MM.1S (cell line): ENCODE measurements at places on chromosomes 3 and 15.
A peak's percentile ranks its signal among the peaks of the same experiment; 100 is the strongest.

- DNase-seq, result no peak
Measured at GRCh38 chr15:50944672-50945071, 36.2 kb downstream of the AP4E1 start.

DNA sequence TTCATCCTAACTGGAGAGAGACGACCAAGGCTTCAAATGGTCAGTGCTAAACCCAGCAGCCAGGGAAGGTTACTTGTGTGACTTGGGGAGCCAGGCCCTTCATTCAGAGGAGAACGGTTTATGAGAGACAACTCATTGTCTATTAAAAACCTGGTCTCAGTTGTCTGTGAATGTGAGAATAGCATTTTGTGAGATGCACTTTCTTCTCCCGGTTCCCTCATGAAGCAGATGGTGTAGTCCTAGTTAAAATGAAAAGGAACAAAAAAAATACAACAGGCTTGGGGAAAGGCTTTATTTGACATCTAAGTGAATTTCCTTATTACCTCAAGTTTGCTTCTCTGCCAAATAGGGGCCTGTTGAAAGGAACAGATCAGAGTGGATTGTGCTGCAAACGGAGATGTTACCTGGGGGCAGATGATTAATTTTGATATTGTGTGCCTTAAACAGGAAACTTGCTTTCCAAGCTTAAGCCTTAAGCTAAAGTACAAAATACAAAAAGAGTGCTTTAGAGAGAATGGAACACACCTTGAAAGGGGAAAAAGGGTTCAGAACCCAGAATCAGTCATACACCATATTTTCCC, 202.7 kb upstream of the BHLHE40 start:
- DNase-seq, result no peak

- DNase-seq, result no peak
Measured at GRCh38 chr15:58705105-58705504, 44.4 kb downstream of the ADAM10 start.

DNA sequence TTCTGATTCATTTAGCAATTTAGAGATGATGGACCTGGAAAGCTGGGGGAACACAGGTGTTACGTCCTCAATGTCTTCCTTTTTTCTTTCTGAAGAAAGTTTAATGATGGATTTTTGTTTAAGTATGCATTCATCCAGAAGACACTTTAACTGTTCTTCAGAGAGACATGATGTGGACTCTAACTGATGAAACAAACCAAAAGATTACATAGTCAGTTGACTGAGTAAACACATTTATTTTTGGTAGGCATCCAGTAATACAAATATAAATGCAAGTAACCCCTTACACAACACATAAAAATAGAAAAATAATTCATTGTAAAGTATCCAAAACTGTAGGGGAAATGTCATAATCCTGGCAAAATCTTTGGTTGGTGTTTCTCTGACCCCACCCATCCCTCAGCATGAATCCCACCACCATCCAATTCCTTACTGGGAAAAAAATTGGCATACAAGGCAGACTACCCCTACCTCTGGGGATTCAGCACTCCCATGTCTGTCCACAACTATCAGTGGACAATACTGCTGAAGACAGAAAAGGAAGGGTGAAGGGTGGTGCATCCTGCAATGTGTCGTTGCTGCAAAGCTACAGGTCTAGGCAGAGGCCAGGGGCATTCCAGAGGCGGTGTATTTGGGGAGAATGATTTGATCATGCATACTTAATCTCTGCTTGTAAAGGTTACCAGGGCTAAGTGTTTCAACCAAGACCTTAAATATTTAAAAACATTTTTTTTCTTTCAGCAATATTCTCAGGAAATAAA, 37.4 kb downstream of the THBS1 start:
- no peak for DNase-seq

GRCh38 chr3:62238431-62238830, 134.9 kb downstream of the FEZF2 start:
- peak; percentile 78 for DNase-seq

GRCh38 chr15:72135719-72136118, 17.5 kb downstream of the SENP8 start:
- no peak for DNase-seq

GRCh38 chr15:78850941-78851755, 21.5 kb upstream of the MORF4L1 start:
- DNase-seq, result no peak

DNA sequence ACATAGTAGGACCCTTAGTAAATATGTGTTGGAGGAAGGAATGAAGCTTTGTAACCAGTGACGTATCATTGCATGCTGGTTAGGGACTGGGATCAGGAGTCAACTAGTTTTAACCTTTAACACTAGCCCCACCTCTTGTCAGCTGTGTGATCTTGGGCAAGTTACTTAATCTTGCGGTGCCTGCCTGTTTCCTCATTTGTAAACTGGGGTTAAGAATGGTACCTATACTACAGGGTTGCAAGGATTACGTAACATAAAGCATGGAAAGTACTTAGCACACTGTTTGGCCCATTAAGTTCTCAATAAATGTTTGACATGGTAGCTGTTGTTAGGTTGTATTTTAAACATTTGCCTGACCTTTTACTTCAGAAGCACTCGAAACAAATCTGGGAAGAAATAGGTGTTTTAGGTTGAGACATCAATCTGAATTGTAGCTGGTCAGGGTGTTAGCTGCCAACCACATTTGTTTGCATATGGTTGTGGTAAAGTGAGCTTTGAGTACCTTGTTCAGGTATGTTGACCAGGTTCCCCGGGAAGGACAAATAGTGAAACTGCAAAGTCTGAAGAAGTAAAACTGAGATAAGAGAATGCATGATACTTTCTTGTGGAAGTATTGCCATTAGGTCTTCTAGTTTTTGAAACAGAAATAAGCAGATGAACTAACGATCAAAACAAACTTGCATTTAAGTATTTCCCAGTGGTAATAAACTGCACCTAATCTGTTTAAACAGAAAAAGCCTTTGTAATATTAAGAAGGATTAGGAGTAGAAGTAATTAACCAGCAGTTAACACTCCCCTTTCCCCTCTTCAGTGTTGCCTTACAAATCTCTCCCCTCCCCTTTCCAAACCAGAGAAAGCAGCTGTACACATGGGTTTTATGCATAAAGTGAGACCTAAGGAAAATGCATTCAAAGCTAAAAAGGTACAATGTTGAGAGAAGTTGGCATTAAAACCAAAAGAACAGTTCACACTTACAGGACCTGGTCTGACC, 25.8 kb upstream of the SCAANT1 start:
- peak; percentile 85 for DNase-seq

- no peak for DNase-seq
Measured at GRCh38 chr15:39710681-39711080, 72.0 kb downstream of the FSIP1 start.

DNA sequence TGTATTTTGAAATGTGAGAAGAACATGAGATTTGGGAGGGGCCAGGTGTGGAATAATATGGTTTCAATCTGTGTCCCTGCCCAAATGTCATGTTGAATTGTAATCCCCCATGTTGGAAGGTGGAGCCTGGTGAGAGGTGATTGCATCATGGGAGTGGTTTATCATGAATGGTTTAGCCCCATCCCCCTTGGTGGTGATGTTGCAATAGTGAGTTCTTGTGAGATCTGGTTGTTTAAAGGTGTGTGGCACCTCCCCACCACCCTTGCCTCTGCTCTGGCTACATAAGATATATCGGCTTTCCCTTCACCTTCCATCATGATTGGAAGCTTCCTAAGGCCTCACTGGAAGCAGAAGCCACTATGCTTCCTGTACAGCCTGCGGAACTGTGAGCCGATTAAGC, 23.9 kb upstream of the TMEM108 start:
- no peak for DNase-seq

- no peak for DNase-seq
Measured at GRCh38 chr3:56838448-56838847, 36.7 kb upstream of the ARHGEF3 start.

DNA sequence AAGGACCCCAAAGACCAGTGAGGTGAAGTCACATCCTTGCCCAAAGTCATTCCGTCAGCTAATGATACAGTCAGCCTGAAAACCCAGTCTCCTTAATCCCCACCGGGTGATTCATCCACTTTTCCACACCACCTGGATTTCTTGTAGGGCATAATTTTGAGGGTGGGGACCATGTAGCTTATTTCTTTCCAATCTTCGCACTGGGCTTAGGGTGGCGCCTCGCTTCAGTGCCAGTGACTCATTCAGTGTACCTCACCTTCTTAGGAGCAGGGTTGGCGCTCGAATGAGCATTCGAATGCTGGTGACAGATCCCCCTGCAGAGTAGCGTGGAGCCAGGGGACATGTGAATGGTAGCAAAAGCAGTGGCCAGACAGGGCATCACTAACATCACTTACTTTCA, 24.0 kb downstream of the BMF start:
- DNase-seq, result no peak

DNA sequence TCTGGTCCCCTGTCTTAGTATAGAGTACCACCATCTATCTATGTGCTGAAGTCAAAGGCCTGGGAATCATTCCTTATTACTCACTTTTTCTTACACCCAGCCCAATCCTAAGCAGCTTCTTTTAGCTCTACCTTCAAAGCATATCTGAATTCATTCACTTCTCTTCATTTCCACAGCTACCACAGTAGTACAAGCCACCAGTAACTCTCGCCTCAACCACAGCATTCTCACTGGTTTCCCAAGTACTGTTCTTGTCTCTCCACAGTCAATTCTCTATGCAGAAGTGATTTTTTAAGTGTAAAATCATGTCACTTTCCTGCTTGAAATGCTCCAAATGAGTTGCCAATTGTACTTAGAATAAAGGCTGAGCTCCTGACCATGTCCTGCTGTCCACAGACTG, 401.7 kb downstream of the OXSM start:
- DNase-seq, result no peak

GRCh38 chr3:27528791-27529190, 44.6 kb upstream of the SLC4A7 start:
- DNase-seq, result no peak

GRCh38 chr3:160929595-160929994, 173.6 kb downstream of the PPM1L start:
- no peak for DNase-seq

GRCh38 chr3:48180531-48181253, 7.5 kb downstream of the CDC25A start:
- DNase-seq, result peak; percentile 65

DNA sequence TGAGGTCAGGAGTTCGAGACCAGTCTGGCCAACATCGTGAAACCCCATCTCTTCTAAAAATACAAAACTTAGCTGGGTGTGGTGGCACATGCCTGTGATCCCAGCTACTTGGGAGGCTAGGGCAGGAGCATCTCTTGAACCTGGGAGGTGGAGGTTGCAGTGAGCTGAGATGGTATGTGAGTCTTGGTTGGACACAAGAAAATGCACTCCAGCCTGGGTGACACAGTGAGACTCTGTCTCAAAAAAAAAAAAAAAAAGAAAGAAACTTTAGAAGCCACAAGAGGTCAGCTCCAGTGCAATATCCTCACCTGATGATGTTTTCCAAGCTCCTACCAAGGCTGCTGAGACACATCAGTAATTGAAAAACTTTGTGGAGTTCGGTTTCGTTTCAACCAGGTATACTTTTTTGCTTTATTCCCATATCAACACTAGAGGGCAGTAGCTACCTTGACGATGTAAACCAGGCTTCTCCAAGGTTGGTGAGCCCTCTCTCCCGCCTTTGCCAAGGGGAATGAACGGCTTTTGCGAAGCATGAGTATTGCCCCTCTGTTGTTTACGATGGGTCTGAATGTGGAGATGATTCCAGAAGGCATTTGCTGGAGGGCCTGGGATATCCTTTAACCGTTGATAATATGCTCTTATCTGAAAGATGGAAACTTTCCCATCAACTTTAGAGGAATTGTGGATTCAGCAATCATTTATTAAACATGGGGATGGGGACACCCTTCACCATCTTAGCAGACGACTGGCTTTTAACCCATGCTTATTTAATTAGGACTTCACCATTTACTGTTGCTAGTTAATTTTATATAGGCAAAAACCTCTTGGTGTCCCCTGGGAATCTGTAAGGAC, 202.8 kb downstream of the SV2B start:
- DNase-seq, result peak; percentile 73

DNA sequence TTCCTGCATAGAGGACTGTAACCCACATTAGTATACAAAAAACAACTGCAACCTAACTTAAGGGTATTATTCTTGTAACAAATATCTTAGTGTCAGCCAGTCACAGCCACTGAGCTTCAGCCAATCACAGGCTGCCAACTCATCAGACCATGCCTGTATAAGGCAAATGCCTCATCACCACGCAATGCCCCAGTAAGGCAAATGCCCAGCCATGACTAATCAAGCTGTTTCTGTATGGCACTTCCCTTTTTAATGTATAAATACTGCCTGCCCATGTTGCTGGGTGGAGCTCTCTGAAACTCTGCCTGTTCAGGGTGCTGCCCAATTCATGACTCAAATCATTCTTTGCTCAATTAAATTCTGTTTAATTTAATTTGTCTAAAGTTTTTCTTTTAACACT, 18.4 kb upstream of the GABRA5 start:
- DNase-seq, result no peak

- DNase-seq, result peak; percentile 54
Measured at GRCh38 chr3:132380920-132381319, 36.4 kb upstream of the DNAJC13 start.

DNA sequence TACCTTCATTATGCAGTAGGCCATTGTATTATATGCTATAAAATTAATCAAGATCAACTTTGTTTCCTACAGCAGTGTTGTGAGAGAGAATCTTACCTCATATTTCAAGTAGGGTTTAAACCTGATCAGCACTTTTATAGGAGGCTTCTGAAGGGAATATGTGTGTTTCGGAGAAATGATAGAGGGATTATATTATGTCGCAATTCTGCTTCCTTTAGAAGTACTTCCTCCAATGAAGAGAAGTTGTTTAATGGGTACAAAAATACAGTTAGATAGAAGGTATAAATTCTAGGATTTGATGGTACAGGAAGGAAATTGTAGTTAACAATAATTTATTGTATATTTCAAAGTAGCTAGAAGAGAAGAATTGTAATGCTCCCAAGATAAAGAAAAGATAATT, 54.9 kb downstream of the NSUN3 start:
- no peak for DNase-seq

- DNase-seq, result no peak
Measured at GRCh38 chr3:132972333-132972732, 65.9 kb upstream of the TMEM108 start.

DNA sequence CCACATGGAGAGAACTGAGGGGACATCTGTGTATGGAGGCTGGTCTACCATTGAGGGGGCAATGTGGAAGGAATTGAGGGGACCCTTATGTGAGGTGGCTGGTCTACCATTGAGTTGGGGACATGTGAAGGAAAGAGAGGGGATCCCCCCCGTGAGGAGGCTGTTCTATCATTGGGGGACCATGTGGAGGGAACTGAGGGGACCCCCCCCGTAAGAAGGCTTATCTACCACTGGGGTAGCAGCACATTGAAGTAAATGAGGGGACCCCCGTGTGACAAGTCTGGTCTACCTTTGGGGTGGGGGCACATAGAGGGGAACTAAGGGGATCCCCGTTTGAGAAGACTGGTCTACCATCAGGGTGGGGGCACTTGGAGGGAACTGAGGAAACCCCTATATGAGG, 158.0 kb downstream of the FBLN2 start:
- DNase-seq, result no peak
